ENCODE measurements at places on chromosomes 7 and 10.

- no peak for DNase-seq
These were observed 32.7 kb downstream of the DNMBP start for GRCh38 chr10:99976886-99977665.

- DNase-seq, result no peak
These were observed 92.1 kb upstream of the FAM3C start for GRCh38 chr7:121488111-121488650.

- DNase-seq, result no peak
These were observed 70.1 kb downstream of the AMZ1 start for GRCh38 chr7:2757904-2758672.

GRCh38 chr7:117134889-117135552 lies 181.7 kb downstream of the ST7 start:
- no peak for DNase-seq

GRCh38 chr7:27510541-27510940 lies 152.1 kb downstream of the HIBADH start:
- DNase-seq, result no peak

- DNase-seq, result no peak
These were observed 34.3 kb upstream of the PTF1A start for GRCh38 chr10:23157691-23158369.

DNA sequence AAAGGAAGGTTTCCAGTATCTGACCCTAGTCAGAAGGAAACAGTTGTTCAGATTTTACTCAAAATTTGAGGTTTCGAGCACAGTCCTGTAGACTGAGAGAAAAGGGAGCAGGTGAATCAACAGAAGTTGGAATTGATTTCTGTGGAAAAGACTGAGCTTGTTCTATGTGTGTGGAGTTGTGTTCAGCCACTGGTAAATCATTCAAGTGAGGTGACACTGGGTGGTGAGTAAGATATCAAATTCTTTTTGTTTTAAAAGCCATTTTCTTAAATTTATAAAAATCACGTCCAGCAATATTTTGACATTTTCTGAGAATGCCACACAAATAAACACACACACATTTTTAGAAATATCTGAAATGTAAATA lies 165.1 kb downstream of the HGF start:
- DNase-seq, result no peak

DNA sequence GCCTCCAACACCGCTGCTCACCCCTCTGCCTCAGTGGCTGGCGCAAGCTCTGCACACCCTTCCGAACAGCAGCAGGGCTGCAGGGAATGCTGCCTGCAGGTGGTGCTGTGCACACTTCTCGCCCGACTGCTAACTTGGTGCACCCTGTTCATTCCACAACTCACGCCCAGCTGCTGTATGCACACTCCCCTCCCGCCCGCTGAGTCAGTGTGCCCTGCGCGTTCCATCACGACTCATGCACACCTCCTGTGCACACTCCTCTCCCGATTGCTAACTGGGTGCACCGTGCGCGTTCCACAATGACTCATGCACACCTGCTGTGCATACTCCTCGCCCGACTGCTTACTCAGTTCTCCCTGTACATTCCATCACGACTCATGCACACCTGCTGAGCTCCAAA lies 21.5 kb downstream of the ADARB2 start:
- no peak for DNase-seq

- DNase-seq, result no peak
These were observed 316.2 kb downstream of the POM121L12 start for GRCh38 chr7:53351681-53352080.

- DNase-seq, result no peak
These were observed 297.8 kb upstream of the PRKCQ start for GRCh38 chr10:6877722-6878392.

- no peak for DNase-seq
These were observed 119.0 kb upstream of the LANCL2 start for GRCh38 chr7:55246171-55246570.

GRCh38 chr10:75024971-75025523 lies 86.4 kb upstream of the SAMD8 start:
- no peak for DNase-seq

- DNase-seq, result no peak
These were observed 57.1 kb downstream of the TACR2 start for GRCh38 chr10:69359594-69359993.

GRCh38 chr7:137865764-137866163 lies 19.0 kb upstream of the DGKI start:
- no peak for DNase-seq

- DNase-seq, result no peak
These were observed 6.7 kb downstream of the TCF7L2 start for GRCh38 chr10:112956631-112957350.

Measured in iPS DF 6.9 (cell line).